ENCODE measurements at places on chromosomes 2 and 18.

DNA sequence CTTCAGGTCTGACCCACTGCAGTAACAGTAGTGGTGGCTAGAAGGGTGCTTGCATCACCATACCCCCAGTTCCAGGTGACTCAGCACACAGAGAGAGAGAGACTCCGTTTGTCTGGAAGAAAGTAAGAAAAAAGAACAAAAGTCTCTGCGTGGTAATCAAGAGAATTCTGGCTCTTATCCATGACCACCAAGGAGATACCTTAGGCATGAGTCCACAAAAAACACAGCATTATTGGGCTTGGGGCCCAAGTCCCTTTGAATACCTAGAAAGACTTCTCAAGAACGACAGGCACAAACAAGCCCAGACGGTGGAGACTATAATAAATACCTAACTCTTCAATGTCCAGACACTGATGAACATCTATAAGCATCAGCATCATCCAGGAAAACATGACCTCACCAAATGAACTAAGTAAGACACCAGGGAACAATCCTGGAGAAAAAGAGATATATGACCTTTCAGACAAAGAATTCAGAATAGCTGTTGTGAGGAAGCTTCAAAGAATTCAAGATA lies 21.7 kb upstream of the BAZ2B start:
- no peak for DNase-seq

DNA sequence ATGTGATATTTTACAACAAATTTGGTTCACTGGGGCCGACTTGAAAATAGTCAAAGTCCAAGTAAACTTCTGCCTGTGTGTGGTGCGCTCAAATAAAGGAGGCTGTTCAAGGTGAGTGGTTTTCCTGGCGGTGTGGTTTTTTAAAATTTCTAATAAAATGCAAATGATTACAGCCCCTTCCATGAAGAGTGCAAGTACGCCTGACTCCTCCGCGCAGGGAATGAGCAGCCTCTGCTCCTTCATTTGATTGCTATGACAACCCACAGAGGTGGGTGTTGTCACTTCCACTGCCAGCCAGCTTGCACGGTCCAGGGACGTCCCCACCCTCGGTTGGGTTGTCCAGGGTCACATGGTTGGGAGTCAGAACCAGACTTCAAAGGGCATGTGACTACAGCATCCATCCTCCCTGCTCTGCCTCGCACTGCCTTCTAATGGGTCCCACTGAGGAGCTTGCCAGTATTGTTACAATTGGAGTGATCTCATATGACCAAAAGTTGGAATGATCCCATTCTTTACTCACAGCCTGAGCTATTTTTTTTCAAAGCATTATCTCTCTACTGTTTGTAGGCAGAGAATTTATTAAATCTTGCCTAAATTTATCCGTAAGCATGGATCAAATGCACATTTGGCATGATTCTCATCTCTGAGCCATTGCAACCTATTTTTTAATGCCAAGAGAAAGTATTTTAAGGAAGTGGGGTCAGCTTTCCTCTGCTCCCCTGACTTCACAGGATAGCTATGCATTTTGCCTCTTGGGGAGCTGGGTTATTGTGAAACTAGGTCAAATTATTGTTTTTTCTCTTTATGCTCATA lies 121.3 kb downstream of the AGAP1 start:
- no peak for DNase-seq

GRCh38 chr2:27461118-27461517 lies 18.9 kb downstream of the KRTCAP3 start:
- no peak for DNase-seq

- DNase-seq: no peak
These were observed 202.1 kb downstream of the SH3RF3 start for GRCh38 chr2:109331081-109331480.

DNA sequence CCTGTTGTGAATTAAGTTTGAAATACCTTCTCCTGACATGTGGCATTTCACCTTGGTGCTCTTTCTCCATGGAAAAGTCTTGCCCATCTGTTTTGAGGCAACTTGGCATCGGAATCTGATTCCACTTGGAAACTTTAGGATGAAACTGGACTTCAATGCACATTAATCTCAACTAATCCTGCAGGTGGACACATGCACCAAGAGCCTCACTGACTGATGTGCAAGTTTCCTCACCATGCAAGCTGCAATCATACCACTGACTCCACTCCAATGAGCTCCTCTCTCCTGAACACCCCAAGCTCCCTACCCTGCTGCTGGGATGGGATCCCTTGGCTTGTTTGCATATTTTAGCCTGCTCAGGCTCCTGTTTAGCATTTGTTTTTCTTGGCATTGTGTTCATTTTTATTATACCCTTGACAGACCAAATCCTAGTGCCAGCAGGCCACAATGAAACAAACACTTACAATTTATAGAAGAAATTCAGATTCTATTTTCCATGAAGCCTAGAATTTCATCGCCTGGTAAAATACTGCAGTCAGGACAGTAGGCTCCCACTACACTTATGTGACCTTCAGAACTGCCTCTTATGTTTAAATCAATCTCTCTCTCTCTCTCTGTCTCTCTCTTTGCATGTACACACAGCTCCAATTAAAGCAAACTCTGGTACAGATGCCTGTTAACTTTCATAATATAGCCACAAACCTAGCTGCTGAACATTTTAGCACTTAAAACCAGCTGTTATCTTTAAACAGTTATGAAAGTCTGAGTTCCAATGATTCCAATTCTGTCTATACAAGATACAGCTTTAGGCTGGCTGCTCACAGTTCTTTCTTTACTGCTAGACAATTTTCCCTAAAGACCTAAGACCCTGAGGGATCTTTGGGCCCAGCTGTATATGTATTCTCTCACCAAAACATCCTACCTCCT lies 141.5 kb downstream of the OSR1 start:
- no peak for DNase-seq

DNA sequence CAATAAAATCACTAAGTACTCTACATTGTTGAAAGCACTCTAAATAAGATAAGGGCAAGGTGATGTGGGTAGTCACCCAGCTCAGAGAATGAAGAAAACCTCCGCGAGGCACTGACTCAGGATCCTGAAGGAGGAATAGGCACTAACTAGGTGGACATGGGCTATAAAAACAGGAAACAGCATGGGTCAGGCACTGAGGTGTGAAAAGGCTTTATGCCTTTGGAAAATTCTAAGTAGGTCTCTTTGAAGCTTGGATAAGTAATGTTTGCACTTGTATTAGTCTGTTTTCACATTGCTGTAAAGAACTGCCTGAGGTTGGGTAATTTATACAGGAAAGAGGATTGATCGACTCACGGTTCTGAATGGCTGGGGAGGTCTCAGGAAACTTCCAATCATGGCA lies 161.6 kb downstream of the EPHA4 start:
- DNase-seq: no peak

DNA sequence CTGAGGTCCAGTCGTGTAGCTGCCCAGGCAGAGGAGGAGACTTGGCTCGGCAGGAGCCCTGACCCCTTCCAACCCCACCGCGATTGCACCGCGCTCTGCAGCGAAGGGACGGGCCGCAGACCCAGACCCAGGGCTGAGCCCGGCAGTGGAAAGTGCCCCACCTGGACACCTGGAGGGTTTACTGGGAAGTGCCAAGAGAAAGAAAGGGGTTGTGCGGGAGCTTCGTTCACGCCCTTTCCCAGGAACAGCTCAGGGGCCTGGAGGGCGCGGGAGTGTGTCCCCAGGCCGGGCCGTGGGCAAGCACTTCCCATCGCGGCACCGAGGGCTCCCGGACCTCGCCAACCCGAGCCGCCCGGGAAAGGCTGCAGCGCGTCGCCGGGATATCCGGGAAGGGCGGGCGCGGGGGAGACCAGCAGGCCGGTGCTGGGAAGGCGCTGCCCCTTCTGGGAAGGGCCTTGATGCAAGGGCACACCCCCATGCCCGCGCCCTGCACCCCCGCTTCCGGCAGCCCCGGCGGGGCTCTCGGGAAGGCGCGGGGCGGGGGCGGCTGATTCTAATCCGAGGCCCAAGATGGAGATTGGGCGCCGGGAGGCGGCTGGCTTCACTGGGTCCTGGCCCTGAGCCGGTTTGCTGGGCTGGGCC lies 36.1 kb upstream of the MRPL33 start:
- DNase-seq: no peak

DNA sequence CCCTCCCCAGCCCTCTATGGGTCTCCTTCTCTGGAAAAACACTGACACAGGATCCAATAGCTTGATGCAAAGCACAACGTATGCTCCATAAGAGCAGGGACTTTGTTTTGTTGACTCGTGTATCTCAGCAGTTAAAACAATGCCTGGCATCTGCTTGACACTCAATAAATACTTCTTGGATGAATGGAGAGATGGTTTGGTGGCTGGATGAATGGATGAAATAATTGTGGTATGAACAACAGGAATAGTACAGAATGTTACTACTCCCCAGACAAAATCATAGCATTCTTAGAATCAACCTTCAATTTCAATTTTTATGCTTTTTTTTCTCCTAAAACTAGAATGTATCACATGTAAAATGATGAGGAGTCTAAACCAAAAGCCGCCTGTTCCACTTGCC lies 57.4 kb downstream of the KCNE4 start:
- no peak for DNase-seq

DNA sequence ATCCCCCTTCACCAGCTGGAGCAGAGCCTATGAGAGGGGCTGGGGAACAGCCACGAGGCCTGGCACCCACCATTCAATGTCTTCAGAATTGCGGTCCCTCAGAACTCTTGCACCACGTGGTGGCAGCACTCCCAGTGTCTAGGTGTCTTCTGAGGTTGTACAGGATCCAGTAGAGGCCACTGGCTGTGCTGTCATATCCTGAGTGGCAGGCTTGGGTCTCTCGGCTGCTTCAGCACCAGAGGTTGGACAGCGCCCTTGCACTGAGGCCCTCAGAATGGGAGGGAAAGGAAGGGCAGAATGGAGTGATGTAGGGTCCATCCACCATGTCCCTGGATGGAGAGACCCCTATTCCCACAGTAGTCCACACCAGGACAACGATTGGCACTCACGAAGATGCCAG lies 112.0 kb upstream of the TEKT4 start:
- DNase-seq: no peak

- DNase-seq: no peak
These were observed 184.9 kb upstream of the RAB6C start for GRCh38 chr2:129794540-129794939.

DNA sequence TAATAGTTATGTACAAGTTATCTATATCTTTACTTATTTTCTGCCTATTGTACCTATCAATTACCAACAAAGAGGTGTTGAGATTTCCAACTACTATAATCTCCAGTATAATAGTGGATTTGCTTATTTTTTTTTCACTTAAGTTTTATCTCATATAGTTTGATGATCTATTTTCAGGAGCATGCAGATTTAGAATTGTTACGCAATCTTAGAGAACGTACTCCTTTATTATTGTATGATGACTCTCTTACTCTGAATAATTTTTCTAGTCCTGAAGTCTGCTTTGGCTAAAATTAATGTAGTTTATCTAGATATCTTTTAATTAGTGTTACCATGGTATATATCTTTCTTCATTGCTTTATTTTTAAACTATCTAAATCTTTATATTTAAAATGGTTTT lies 205.2 kb downstream of the SCG2 start:
- DNase-seq: no peak

GRCh38 chr18:25144820-25145219 lies 207.1 kb downstream of the ZNF521 start:
- no peak for DNase-seq

GRCh38 chr18:35474884-35475283 lies 22.9 kb downstream of the INO80C start:
- no peak for DNase-seq

- DNase-seq: no peak
These were observed 72.9 kb upstream of the SCG2 start for GRCh38 chr2:223674998-223675609.

DNA sequence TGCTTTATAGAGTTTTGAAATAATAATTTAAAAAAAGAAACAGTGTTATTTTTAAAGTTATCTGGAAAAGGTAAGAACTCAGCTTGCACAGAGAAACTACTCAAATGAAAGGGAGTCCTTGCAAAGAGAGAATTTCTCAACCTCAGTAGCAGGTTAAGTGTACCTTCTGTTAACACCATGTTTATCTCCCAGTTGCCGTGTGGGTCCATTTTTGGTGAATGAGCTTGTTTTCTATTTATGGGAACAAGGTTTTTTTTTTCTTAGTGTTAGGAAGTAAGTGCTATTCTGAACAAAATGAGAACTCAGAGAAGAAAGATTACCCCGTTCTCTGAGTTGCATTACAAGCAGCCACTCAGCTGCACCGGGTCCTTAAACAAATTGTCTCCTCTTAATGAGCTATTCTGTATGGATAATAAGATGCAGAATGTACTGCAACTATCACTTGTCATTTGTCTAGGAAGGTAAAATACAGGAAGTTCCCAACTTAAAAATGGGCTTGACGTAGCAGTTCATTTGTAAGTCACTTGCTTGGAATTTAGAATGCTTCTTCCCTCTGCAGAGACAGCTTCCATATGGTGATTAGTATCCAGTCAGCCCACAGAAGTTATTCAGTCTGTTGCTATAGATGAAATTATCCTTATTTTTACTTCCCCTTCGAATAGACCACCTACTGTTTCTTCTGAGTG lies 74.9 kb downstream of the LTBP1 start:
- DNase-seq: no peak

GRCh38 chr2:48508461-48509124 lies 21.4 kb upstream of the STON1 start:
- DNase-seq: no peak

DNA sequence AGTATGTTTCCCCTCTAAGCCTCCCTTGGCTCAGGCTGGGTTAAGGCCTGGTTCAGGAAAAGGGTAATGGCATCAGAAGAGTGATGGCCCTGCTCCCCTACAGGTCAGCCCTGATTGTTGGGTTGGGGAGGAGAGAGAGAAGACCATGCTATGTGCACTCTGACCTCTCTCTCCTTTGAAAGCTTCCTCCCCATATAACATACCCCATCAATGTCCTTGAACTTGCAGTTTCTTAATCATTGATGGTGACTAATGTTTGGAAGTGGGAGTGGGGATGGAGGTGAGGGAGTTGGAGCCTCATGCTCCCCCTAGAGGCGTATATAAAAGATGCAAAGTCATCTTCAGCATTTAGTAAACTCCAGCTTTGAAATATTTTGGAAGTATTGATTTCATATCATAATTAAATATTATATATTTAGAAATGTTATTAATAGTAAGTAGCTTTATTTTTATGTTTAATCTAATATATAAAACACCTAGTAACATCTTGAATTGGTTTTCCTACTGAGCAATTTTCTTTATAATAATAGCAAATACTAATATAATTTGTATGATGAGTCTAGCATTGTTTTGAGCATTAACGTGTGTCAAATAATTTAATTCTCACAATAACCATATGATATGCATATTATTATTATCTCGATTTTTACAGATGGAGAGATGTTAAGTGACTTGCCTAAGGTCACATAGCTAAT lies 8.8 kb downstream of the PLCL1 start:
- DNase-seq: no peak

GRCh38 chr2:99140056-99140859 lies 1.2 kb upstream of the C2orf15 start:
- DNase-seq: no peak

DNA sequence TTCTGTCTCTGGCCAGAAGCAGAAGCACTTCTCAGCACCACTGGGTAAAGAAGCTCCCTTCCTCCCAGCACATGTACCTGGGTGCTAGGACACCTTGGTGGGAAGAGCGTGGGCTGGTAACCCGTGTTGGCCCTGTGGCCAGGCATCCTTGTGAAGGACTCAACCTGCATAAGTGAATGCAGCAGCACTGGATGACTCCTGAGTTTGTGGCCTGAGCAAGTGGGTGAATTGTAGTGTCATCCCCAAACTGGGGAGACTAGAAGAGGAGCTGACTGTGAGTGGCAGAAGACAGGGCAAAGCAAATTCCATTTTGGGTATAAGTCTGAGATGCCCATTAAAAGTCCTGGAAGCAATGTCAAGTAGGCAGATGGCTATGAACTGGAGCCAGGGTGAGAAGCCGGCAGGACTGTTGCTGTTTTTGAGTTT lies 63.4 kb downstream of the STAT1 start:
- no peak for DNase-seq

Data from cortex of kidney (tissue), 1 donor.